ENCODE measurements at places on chromosomes 5 and 9. TPM values are rescaled to one million over a fixed set of nuclear protein-coding genes. Genes with fewer than 3 reads are reported as not detected.

- DNase-seq: no peak
These were observed 463.4 kb downstream of the ZNF608 start for GRCh38 chr5:124283031-124283430.

Gene NOL8
- 33.2 TPM for polyA plus RNA-seq

GRCh38 chr5:137113161-137113560 lies 386.0 kb downstream of the SPOCK1 start:
- no peak for DNase-seq

Gene IL6ST
- 75.4 TPM for polyA plus RNA-seq

GRCh38 chr9:129273941-129274684 lies 96.1 kb upstream of the IER5L start:
- DNase-seq: no peak

Gene MPDZ
- polyA plus RNA-seq: 34.9 TPM

DNA sequence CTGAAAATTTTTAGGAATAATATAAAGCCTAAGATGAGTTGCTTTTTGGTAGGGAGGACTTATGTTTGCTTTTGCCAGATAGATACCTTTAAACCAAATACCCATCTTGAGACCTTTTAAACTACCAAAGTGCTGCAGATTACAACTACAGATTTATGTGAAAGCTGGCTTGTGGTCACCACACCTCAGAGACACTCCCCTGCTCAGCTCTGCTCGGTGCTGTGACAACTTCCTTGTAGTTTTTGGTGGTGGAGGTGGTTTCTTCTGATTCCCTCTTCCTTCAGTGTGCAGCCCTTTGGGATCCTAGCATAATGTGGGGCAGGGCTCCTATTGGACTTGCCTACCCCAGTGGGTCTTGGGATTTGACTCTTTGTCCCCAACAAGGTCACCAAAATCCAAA lies 29.2 kb downstream of the GARNL3 start:
- no peak for DNase-seq

DNA sequence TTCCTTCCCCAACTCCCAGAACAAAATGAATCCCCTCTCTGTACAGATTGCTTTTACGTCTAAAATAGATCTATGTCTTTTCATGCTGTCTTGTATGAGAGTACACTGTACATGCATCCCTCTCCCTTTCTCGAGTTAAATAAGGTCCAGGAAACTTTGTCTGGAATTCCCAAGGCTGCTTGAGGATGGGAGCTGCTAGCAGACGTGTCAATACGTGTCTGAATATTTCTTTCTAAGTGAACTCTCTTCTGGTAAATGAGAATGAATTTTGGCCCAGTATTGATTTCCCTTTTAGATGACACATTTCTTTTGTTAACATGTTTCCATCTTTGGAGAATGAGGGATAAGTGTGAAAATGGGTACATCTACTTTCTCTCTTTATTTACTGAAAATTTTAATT lies 59.6 kb upstream of the GAS1 start:
- DNase-seq: no peak

DNA sequence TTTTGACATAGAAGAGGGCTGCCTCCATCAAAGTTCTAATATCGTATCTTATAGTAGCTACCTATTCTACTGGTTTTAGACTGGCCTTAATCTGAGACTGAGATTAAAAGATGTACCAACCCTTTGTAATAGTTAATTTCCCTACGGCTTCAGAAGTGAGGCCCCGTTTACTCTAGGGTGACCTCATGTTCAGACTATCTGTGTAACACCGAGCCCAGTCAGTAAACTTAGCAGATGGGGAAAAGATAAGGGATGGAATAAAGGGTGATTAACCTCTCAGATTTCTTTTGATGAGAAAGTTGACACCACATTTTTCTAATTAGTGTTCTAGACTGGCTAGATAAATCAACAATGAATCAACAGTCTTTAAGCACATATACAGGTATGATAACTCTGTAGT lies 283.1 kb downstream of the KCTD16 start:
- DNase-seq: no peak

Gene PDLIM4
- polyA plus RNA-seq: 59.7 TPM

DNA sequence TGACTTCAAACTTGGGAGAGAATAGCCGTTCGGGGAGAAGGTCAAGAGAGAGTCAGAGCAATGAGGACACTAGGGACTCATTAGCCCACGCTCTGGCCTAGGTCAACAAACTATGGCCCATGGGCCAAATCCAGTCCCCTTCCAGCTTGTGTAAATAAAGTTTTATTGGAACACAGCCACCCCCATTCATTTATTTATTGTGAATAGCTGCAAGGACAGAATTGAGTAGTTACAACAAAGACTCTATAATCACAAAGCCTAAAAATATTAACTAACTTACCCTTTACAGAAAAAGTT lies 33.1 kb upstream of the TRIM32 start:
- no peak for DNase-seq

- DNase-seq: no peak
These were observed 22.4 kb downstream of the SH3TC2 start for GRCh38 chr5:149040421-149040820.

Gene PPIC
- polyA plus RNA-seq: 28.5 TPM

DNA sequence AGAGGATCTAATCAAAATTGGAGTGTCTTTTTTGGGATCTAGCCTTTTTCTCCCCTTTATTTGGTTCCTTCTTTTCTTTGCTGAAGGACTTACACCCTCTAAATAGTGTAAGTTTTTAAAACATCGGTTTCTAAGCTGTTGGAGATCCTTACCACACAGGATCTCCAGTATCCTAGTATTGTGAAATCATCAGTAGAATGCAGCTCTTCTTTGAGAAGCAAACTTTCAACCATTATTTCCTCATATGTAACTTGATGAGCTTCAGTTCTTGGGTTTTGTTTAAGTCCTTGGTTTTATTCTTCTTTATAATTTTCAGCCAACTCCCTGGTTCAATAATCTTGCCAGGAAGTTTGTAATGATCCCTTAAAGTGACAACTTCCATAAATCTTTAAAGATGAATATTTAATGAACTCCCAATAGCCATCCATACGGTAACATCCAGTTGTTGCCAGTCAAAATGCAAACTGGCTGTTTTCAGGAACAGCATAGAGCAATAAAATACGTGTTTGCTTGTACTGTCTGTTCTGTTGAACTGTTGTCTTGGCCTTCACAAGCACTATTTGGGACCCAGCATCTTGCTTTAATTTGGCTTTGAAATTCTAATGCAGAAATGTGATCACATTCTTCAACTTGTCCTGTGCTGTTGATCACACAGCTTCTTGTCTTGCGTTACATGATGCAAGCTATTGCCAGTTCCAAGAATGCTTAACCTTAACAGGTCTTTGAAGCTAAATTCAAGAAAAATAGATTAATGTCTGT lies 34.8 kb upstream of the TTC23L start:
- no peak for DNase-seq

DNA sequence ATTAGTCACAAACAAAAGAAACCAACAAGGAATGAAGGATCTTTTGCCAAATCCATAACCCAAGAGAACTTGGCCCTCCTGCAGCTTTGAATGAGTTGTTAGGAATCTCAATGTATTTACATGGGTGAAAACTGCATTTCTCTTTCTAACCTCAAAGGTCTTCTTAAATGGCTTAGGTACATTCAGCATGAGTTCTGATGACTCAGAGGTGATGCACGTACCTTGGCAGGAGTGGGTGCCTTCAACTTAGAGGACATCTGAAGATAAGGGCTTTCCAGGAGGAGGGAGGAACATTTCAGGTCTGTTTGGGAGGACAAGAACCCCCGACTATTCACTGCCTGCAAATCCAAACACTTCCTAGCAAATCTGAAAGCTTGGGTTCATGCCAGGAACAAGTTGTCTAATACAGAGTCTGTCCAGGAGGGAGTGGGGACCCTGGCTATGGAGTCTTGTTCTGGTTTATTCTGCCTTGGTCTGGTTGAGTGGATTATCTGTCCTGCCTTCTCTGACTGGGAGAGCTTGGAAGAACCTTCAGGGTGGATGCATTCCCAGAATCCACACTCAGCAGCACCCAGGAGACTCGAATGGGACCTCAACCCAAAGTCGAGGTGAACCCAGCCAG lies 65.7 kb downstream of the IRX2 start:
- peak; percentile 28 for DNase-seq

DNA sequence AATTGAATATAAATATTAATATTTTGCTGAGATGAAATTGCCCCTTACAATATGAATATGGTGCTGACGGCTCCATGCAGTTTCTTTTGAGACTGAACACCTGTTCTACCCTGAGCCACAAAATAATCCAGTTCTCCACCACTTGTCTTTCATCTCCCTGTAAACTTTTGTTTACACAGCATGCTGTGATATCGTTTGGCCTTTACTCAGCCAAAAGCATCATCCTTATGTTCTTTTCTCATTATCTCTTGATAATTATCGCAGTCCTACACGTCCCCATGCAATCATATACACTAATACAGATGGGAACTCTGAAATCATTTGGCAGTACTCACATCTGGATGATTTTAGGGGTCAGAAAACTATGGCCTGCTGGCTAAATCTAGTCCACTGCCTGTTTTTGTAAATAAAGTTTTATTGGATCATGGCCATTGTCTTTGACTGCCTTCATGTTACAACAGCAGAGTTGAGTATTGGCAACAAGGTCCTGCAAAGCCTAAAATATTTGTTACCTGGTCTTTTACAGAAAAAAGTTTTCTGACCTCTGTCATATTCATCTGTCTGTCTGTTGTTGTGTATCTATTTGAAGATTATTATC lies 53.3 kb downstream of the AOPEP start:
- no peak for DNase-seq

- DNase-seq: no peak
These were observed 7.7 kb upstream of the DMRT2 start for GRCh38 chr9:1042466-1042865.

Gene TXNDC8
- polyA plus RNA-seq: not detected

GRCh38 chr5:72651779-72652178 lies 144.6 kb upstream of the ZNF366 start:
- no peak for DNase-seq

Gene GRIA1
- 0.65 TPM for polyA plus RNA-seq

DNA sequence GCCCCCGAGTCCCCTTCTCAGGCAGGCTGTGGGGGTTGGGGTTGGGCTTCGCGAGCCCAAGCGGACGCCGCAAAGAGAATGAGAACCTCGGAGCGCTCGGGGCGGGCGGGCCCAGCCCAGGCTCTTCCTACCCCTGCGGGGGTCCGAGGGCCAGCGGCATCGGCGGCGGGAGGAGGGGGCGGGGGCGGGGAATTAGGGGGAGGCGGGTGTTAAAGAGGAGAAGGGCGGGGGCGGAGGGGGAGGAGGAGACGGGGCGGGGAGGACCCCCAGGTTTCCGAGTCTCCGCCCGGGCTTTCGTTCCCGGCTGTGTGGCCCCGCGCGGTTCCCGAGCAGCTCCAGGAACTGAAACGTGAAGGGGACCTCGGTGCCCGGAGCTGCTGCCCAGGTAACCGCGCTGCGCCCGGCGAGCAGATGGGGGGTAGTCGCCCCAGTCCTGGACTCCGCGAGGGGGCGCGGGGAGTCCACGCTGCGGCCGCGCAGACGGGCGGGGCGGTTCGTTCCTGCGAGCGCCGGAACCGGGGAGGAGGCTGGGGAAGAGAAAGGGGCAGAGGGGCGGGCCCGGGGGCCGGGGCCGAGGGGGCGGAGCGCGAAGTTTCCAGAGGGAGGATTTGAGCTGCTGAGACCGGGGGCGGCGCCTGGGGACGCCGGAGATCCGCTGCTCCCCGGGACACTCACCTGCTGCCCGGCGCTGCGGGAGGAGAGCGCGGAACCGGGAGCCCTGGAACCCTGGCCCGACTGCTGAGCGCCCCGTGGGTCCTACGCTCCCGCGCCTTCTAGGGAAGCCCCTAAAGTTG lies 38.4 kb upstream of the PLEKHG4B start:
- peak; percentile 61 for DNase-seq

GRCh38 chr9:135485832-135486231 lies 6.2 kb downstream of the PPP1R26 start:
- no peak for DNase-seq

Gene DNAJC25
- polyA plus RNA-seq: 10.2 TPM

- no peak for DNase-seq
These were observed 50.7 kb upstream of the SLC25A51 start for GRCh38 chr9:37954581-37954981.

Gene FBXW2
- 42.3 TPM for polyA plus RNA-seq

GRCh38 chr5:175520873-175521272 lies 42.5 kb downstream of the SFXN1 start:
- DNase-seq: no peak

- no peak for DNase-seq
These were observed 53.8 kb upstream of the FTMT start for GRCh38 chr5:121797681-121798518.

- no peak for DNase-seq
These were observed 99.3 kb downstream of the GDNF start for GRCh38 chr5:37740331-37741066.

DNA sequence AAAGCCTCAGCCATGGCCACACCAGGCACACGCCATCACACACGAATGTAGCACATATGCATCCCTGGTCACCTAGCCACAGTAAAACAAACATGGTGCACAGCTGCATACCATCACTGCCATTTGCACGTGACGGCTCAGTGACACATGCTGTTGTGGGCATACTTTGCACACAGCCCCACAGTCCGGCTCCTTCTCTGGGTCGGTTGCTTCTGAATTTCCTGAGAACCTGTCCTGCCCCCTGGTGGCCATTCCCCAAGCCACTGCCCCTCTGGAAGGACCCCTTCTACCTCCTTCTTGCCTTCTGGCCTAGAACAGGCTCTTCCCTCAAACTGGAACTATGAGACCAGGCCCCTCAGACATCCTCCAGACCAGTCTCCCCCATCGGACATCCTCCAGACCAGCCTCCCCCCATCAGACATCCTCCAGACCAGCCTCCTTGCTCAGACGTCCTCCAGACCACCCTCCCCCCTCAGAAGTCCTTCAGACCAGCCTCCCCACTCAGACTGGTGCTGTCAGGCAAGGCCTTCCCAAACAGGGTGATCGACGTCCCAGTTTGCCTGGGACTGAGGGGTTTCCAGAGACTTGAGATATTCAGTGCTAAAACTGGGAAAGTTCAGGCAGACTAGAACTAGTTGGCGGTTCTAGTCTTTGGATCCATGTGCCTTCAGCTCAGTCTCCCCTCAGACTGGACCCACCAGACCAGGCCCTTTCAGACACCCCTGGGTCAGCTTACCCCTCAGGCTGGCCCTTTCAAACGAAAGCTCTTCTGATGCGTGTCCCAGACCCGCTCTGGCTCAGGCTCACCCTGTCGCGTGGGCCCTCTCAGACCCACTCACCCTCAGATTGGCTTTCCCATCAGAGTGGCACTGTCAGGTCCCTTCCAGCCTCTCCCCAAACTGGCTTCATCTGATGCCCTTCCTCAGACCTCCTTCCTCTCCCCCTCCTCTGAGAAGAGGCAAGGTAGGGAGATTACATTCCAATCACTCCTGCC lies 24.3 kb upstream of the ENHO start:
- peak; percentile 55 for DNase-seq

Gene ADAMTS2
- 45.7 TPM for polyA plus RNA-seq

Gene SPINK4
- not detected for polyA plus RNA-seq

Data from muscle of back (tissue), 13 donors.